ENCODE measurements at places on chromosomes 2 and 18.

DNA sequence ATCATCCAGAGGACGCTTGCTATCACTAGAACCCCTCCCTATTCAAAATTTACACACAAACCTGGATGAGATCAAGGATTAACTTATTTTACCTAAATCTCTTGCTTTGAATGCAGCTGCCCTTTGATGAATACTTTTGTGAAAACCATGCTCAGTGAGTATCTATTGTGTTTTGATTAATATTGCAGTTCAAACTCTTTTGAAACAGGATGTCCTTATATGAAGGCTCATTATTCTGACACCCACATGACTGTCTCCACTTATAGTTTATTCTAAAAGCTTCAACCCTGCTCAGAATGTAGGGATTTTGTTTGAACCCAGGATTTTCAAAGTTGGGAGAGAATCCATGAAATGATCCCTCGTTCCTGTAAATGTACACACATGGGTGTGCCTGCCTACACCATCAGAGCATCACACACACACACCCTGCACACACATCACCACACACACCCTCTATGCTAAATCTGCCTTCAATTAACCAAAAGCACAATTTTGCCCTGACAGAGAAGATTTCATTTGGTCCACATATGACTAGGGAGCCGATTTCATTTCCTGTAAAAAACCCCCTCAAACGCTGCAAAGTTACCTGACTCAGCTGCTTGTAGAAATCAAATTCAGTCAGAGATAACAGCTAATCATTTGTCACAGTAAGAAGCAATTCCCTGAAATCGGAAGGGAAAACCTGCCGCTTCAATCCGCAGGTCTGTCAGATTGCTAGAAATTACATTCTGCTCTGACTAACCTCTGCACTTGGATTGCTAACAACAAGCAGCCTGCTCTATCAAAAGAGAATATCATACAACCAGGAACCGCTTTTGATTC, 65.2 kb downstream of the ZEB2 start:
- DNase-seq, result no peak

DNA sequence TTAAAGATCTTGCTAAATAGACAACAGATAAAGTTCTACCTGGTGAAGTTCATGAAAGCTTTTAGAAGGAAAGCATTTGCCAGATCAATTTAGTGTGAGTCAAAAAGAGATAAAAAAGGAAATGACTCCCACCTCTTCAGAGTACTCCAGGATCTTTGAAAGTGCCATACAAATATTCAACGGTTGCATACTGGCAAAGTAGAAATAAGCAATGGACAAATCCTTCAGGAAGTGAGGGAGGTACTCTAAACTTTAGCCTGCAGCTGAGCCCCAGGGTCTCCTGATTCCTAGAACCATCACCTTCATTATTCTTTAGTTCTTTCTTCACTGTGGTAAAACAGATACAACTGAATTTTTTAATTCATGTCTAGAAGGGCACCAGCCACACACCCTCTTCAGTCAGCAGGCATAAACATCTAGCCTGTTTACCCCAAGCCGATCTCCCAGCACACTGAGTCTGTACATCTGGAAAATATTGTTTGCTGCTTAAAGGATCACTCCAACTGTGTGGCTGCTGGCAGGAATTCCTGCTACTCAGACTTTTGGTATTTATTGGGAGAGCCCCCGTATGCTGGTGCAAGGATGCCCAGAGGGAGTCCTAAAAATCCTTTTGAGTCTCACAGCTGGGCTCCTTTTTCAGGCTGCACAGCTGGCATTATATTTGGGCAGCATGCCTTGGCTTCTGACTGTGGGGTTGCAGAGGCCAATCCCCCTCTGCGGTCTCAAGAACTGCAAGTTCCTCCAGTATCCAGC, 72.3 kb upstream of the SESTD1 start:
- no peak for DNase-seq

DNA sequence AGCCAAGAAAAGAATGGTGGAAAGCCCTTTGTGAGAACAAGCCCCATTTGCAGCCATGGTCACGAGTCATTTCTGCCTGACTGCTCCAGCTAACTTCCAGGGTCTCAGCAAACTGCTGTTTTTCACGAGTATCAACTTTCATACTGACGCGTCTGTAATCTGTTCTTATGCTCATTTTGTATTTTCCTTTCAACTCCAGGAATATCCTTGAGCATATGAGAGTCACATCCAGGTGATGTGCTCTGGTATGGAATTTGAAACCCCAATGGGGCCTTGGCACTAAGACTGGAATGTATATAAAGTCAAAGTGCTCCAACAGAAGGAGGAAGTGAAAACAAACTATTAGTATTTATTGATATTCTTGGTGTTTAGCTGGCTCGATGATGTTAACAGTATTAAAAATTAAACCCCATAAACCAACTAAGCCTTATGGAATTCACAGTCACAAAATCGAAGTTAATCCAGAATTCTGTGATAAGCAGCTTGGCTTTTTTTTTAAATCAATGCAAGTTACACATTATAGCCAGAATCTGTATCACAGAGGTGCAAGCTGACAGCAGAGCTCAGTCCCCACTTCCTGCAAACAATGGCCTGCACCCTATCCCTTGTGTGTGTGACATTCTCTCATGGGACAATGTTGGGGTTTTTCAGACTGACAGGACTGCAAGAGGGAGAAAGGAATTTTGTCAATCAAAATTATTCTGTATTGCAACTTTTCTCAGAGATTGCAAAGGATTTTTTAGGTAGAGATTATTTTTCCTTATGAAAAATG, 26.1 kb downstream of the SLC14A1 start:
- DNase-seq, result no peak

DNA sequence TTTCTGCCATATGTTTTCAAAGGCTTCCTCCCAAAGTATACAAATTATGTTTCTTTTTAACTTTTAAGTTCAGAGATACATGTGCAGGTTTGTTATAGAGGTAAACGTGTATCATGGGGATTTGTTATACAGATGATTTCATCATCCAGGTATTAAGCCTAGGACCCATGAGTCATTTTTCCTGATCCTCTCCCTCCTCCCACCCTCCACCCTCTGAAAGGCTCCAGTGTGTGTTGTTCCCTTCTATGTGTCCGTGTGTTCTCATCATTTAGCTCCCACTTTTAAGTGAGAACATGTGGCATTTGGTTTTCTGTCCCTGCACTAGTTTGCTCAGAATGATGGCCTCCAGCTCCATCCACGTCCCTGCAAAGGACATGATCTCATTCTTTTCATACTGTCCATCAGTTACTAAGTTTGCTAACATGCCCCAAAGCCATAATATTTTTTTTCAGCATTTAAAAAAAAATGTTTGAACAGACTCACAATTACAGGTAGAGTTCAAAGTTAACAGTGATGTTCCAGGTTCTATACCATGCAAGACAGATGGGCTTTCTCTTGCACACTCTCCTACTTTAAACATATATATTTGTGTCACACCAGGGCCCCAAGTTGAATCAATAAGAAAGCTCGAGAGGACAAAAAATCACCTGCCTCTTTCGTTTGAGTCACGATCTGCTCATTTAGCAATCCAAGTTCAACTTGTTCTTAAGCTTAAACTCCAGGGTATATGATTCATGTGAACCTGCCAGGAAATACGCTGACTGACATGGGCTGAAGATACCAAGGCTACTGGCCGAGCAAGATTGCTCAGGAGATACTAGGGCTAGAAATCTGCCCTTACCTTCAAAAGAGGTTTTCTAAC, 77.6 kb downstream of the AP1S3 start:
- no peak for DNase-seq

DNA sequence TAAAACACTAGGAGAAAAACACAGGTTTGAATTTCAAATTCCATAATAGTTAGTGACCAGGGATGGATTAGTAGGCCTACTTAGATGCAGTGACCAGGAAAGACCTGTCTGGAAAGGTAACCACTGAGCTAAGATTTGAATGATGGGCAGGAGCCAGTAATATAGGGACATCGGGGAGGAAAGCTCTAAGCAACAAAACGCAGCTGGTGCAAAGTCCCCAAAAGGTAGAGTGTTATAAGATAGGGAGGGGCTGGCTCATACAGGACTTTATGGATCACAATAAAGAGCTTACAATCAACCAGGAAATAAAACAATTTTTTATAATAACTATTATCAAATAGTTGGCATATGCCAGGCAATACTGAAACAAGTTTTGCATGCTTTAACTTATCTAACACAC, 849.4 kb downstream of the LRRTM4 start:
- DNase-seq, result no peak

DNA sequence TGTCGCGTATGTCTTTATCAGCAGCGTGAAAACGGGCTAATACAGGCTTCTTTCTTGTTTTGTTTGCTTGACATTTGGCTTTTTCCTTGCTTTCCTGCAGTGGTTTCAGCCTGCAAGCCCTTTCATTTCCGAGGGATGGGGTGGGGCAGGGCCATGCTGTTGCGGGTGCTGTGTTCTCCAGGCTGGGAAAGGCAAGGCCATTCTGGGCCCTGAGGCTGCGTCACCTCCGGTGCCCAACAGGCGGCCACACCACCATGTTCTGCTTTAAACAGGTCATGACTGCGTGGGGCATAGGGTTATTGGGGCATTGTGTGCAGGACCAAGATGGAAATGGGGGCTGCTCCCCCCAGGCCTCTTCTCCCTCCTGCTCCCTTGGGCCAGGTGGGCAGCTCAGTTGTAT, 38.6 kb upstream of the PLB1 start:
- DNase-seq, result no peak

DNA sequence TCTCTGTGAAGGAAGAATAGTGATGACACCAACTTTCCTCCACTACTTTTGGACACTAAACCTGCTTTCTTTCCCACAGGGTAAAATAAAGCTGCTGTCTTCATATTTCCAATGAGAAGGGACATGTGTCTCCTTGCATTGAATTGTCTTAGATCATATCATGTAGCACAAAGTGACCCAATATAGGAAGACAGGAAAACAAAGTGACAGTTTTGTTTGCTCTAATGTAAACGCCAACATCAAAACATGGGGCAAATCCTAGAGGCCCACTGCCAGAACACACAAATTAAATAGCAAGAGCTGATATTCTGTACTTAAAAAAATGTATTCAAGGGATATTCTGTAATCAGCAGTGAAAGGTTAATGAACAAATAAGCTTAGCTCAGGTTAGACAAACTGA, 36.1 kb downstream of the ARHGAP15 start:
- no peak for DNase-seq

- no peak for DNase-seq
These were observed 42.4 kb downstream of the ST3GAL5 start for GRCh38 chr2:85846411-85846810.

- no peak for DNase-seq
These were observed 68.4 kb downstream of the RRM2 start for GRCh38 chr2:10190737-10191532.

DNA sequence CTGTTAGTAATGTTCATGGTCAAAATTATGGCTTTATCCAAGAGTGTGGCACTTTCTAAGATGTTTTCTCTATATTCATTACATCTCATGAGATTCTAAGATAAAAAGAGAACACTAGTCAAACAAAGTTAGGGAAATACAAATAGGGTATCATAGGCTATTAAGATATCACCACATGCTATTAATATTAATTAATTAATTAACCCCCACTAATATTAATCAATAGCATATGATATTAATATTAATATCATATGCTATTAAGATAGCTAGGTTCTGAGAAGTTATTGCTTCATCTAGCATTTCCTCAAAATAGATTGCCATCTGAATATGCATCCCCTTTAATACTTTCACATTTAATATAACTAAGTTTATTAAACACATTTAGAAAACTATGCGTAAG, 22.1 kb downstream of the DSG3 start:
- DNase-seq, result no peak

GRCh38 chr18:9477509-9477908, 2.2 kb downstream of the RALBP1 start:
- no peak for DNase-seq

DNA sequence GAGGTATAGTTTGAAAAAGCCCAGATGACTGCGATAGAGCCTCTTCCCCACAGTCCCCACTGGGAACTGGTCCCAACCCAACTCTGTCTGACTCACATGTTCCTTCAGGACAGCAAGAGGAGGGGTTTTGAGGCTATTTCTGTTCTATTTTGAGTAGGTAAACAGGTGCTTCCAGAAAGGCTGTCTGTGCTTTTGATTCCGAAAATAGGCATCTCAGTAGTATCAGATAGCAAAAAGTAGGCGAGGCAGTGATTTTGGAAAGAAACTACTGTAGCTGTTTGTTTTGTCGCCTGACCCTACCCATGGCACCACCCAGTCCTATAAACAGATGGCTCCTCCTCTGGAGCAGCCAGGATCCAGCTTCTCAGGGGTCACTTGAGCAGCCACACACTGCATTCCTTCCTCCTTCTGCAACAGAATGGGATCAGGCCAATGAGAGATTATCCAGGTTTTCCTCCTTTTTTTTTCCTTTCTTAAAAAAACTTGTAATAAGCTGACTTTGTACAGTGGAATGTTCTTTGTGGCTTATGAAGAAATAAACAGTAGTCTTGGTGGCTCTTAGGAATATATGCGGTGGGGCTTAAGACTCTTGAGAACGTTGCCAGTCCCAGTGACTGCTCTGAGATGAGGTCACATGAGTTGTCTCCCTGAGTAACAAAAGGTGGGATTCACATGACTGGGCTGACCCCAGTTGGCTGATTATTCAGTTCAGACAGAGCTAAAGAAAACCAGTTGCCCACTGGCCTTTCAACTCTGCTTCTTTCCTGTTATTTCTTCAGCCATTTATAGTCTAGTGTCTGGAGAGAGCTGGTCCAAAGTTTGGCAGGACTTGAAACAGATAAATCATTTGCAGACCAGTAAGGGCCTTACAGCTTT, 98.6 kb downstream of the KCNS3 start:
- no peak for DNase-seq

GRCh38 chr2:69422198-69422597, 15.0 kb downstream of the NFU1 start:
- DNase-seq, result no peak

DNA sequence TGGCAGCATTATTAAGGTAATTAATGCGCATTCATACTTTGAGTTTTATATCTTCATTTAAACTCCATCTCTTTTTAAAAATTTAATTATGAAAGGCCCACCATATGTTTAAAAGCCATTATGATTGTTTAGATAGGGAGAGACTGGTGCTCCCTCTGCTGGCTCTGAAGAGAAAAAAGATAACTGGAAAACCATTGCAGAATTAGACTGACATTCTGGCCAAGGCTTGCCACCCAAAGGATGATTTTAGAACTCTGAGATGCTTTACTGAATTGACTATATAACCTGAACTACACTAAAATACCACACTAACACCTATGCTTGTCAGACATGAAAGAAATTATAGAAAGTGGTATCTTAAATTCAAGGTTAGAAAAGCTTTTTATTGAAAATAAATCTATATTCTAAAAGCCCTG, 127.6 kb upstream of the SPOPL start:
- DNase-seq, result no peak

GRCh38 chr2:106197878-106198277, 3.8 kb upstream of the UXS1 start:
- no peak for DNase-seq

DNA sequence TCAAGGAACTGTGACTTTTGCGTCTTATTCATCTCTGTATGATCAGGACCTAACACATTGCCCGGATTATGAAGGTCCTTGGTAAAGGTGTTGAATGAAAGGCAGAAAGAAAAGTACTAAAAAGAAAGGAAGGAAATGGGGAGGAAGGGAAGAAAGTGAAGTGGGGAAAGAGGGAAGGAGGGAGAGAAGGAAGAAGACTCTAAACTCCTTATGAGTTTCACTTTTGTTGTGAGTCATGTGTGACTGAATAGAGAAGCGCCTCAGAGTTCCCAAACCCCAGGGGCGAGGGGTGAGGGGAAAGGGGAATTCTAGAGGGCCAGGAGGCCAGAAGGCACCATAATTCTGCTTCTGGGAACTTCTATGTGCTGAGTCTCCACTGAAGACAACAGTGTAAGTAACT, 30.9 kb upstream of the OSBPL6 start:
- DNase-seq, result no peak

All from omental fat pad (tissue), 4 donors.